Ecto neural progenitor cell (in vitro differentiated cells): ENCODE measurements at places on chromosomes 4 and X.

- no peak for DNase-seq
These were observed 534.9 kb upstream of the FTHL17 start for GRCh38 chrX:31606771-31607170.

GRCh38 chr4:126838941-126839679 lies 793.6 kb upstream of the INTU start:
- no peak for DNase-seq

GRCh38 chr4:158315706-158316105 lies 105.4 kb downstream of the TMEM144 start:
- no peak for DNase-seq

GRCh38 chr4:128452415-128452814 lies 164.8 kb upstream of the PGRMC2 start:
- no peak for DNase-seq

- no peak for DNase-seq
These were observed 163.2 kb downstream of the RPA4 start for GRCh38 chrX:97046867-97047266.

DNA sequence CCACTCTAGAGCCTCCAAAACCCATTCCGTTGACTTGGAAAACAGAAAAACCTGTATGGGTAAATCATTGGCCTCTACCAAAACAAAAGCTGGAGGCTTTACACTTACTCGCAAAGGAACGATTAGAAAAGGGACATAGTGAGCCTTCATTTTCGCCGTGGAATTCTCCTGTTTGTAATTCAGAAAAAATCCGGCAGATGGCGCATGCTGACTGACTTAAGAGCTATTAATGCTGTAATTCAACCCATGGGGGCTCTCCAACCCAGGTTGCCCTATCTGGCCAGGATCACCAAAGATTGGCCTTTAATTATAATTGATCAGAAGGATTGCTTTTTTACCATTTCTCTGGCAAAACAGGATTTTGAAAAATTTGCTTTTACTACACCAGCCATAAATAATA lies 60.8 kb downstream of the ZNF732 start:
- no peak for DNase-seq

GRCh38 chrX:40389555-40389954 lies 191.2 kb upstream of the ATP6AP2 start:
- DNase-seq: no peak

- peak; percentile 63 for DNase-seq
These were observed 23.5 kb downstream of the NDP start for GRCh38 chrX:43949669-43950068.

GRCh38 chrX:16992951-16993350 lies 46.5 kb downstream of the REPS2 start:
- DNase-seq: no peak

GRCh38 chr4:55547466-55547770 lies 709 bp upstream of the CLOCK start:
- DNase-seq: no peak

- DNase-seq: no peak
These were observed 152.2 kb downstream of the CBLL2 start for GRCh38 chrX:22424919-22425318.

DNA sequence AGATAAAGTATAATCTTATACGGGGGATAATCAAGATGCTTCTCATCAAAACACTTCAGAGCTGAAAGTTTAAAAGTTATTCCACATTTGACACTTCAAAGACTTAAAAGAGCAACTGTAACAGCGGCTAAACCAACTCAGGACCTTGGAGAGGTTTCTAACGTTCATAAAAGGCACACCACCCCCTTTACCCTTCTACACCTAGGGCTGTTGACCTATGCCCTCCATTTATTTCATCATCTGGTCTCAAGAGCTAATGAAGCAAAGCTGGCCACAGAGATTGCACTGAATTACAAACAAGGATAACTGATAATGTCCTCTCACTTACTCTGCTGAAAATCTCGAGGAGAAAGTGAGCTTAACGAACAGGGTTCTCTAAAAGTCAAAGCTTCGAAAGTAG lies 1.1 kb upstream of the RPS6KA6 start:
- DNase-seq: no peak

DNA sequence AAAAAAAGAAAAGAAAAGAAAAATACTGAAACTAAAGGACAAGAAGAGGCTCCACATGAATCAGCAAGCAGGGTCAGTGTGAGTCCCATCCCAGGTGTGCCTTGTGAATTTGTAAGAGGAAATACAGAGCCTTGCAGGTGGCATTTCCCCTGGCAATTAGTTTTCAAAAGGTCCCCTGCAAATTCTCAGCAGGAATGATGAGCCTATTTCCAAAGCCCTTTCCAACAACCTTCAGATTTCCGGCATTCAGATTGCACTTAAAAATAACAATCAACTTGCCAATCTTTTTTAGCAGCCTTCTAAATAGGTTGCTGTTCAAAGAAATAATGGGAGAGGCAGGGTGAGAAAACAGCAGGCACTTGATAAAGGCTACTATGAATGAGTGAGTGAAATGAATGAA lies 66.4 kb upstream of the OR13H1 start:
- no peak for DNase-seq

DNA sequence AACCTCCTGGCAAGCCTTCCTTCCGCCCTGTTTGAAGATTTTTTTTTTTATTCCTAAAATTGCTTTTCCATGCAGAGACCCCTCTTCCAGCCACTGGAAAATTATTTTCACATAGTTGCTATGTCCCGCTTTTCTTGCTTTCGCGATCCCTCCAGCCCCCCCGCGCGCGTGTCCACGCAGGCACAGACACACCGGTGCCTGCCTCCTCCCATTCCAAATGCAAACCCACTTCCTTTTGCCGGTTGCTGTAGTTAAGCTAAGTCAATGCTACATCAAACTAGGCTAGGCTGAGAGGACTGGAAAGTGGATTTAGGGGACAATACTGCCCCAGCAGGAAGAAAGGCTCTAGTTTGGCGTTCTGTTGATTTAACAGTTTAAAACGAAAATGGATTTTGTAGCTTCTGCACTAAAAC lies 111.0 kb downstream of the DHX15 start:
- DNase-seq: no peak

- DNase-seq: no peak
These were observed 114.1 kb upstream of the PPARGC1A start for GRCh38 chr4:24003926-24004325.

DNA sequence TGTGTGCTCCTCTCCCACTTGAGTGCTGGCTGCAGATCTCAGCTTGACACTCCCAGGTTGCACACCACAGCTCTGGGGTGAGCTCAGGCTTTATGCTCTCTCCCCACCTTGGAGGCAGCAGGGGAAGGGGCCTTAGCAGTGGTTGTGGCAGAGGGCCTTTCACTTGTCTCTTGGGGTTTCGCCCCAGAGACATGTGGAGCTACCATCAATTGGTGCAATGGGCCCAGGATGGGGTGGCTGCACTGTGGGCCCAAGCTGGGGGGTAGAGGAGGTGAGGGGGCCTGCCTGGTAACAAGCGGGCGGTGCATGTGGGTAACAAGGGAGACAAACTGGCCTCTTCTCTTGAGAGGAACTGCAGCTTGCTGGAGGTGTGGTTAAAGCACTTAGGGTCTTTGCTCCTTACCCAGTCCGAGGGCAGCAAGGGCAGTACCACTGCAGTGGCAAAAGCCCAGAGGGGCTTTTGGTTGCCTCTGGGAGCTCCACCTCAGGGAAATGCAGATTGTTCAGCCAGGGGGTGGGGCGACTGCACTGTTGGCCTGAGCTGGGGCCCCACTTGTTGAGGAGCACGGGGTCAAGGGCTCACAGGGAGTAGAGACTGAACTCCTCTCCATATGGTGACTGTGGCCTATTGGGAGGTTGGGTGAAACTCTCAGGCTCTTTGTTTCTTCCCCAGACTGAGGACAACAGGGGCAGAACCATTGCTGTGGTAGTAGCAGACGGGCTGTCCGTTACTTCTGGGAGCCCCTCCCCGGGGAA lies 30.5 kb upstream of the OR13H1 start:
- DNase-seq: no peak

DNA sequence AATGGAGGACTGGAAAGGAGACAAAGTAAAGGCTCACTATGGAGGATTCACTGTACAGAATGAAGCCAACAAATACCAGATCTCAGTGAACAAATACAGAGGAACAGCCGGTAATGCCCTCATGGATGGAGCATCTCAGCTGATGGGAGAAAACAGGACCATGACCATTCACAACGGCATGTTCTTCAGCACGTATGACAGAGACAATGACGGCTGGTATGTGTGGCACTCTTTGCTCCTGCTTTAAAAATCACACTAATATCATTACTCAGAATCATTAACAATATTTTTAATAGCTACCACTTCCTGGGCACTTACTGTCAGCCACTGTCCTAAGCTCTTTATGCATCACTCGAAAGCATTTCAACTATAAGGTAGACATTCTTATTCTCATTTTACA lies 6.8 kb downstream of the FGB start:
- no peak for DNase-seq

GRCh38 chr4:37477126-37477525 lies 209.1 kb downstream of the RELL1 start:
- DNase-seq: no peak

DNA sequence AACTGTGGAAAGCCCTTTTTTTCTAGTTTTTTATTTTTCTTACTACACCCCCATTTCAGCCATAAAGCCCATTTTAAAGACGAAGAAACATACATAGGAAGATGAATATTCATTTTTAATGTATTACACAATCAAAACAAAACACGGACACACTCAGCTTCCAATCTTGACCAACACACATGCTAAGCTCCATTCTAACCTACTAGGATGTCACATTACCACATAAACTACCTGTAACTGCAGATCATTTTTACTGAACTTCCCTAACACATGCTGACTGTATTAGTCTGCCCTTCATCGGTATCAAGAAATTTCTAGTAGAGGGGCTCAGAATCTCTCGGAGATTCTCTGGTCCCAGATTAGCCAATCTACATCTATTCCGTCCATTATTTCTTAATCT lies 1.8 kb downstream of the CCNI start:
- no peak for DNase-seq

- DNase-seq: no peak
These were observed 168.8 kb downstream of the CLCN4 start for GRCh38 chrX:10325611-10326010.

GRCh38 chr4:67746797-67747495 lies 7.2 kb downstream of the GNRHR start:
- DNase-seq: no peak

- no peak for DNase-seq
These were observed at the start of gene VSIG4 for GRCh38 chrX:66039944-66040343. Gene VSIG4 (minus strand): TSS chrX:66040080. CDS start chrX:66039998, 82 bp downstream.

DNA sequence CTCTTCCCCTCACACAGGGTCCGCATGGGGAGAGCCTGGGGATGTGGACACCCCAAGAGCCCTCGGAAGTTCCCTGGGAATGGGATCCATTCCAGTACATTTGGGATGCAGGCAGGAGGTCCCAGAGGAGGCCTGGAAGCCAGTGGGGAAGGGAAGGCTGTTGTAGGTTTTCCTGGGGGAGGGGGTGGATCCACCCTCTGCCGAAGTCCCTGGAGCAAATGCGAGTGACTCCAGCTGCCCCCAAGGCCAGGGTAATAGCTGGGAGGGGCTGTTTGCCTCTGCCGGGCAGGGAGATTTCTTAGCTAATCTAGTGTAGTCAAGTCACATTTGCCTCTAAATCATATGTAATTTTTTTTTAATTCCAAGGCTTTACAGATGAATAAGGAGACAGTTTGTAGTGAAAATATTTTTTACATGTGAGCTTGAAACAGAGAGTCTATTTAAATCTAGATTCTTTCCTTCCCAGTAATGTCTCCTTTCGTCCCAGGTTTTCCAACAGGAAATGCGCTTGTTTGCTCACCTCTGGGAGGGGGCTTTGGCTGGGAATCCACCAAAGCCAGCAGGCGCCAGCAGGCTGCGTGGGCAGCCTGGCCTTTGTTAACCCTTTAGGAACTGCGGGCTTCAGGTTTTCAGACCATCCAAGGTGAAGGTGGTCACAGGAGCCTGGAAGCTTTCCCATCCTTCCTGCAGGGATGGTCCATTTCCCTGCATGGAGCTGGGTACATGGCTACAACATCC lies 26.8 kb downstream of the SH3TC1 start:
- DNase-seq: no peak

GRCh38 chr4:11843340-11843739 lies 414.6 kb upstream of the HS3ST1 start:
- no peak for DNase-seq

- no peak for DNase-seq
These were observed 10.1 kb downstream of the NKX1-1 start for GRCh38 chr4:1395941-1396805.

GRCh38 chr4:54224996-54225597 lies 4.0 kb upstream of the PDGFRA start:
- DNase-seq: no peak

DNA sequence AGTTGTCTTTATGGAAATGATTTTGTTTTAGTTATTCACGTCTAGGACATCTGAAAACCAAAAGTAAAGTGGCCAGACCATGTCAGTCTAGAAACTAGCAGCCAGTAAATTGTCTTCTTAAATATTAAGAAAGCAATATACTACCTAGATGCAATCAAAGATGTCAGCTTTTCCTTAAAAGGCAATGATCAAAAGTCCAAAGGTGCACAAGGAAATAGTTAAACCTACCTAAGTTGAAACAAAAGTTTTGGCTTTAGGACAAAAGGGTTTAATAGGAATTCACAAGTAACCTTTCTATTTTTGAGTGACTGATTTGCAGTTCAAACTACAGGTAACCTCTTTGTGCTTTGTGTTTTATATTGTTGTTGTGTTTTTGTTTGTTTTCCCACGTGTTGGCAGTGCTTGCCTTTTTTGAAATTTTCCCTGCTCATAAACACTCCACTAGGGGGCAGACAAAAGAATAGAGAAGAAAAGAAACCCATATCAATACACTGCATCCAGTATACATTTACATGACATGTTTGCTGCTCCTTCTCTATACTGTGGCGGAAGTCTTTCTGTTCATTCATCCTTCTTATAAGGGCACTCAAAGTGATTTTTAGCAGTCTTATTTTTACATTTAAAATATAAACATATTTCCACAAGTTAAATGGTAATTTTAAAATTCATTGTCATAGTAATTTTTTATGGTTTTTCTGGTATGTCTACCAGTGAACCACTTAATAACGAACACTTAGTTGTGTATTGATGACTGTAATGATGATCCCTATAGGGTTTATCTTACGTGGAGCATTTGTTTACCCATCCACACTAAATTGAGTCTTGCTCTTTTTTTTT lies 62.7 kb downstream of the GAB1 start:
- no peak for DNase-seq
